ENCODE measurements at places on chromosomes 5 and 9. TPM values are rescaled to one million over a fixed set of nuclear protein-coding genes. Genes with fewer than 3 reads are reported as not detected.
A peak's percentile ranks its signal among the peaks of the same experiment; 100 is the strongest.

The IARS1 gene
- 232 TPM for total RNA-seq

The SPINK14 gene
- not detected for total RNA-seq

The ZDHHC11 gene
- 13.1 TPM for total RNA-seq

The LCN1 gene
- not detected for total RNA-seq

The GPR150 gene
- total RNA-seq, result 0.17 TPM

DNA sequence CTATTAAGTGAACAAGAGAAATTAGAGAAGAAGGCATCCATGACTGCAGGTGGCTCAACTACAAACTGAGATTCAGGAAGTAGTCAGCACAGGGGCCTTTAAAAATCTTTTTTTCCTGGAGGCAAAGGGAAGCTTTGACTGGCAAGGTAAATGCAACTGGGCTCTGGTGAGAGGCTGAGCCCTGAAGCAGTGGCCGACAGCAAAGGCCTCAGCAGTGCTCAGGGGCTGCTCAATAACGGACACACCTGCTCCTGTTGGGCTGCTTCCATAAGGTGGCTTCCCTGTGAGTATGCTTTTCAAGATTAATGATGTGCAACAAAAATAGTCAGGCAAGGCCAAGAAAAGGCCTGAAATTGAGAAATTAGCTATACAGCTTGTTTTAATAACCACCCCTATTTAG is 134.2 kb upstream of the RGMB start:
- DNase-seq, result no peak
- H3K4me3 ChIP-seq, result no peak overlapping the region
- no peaks in the 10 kb centered on the region for H3K4me1 ChIP-seq
- H3K36me3 ChIP-seq, result no peaks in the 10 kb centered on the region
- H3K27ac ChIP-seq, result no peak overlapping the region
- no peaks in the 10 kb centered on the region for H3K27me3 ChIP-seq

- peak; percentile 66 for DNase-seq
- no peaks in the 10 kb centered on the region for H3K27me3 ChIP-seq
- H3K4me1 ChIP-seq, result peaks cover 20% of the 10 kb centered on the region
- peak overlapping the region; percentile 69 for H3K27ac ChIP-seq
Measured at GRCh38 chr5:72108202-72109061, 1.2 kb downstream of the MAP1B start.

DNA sequence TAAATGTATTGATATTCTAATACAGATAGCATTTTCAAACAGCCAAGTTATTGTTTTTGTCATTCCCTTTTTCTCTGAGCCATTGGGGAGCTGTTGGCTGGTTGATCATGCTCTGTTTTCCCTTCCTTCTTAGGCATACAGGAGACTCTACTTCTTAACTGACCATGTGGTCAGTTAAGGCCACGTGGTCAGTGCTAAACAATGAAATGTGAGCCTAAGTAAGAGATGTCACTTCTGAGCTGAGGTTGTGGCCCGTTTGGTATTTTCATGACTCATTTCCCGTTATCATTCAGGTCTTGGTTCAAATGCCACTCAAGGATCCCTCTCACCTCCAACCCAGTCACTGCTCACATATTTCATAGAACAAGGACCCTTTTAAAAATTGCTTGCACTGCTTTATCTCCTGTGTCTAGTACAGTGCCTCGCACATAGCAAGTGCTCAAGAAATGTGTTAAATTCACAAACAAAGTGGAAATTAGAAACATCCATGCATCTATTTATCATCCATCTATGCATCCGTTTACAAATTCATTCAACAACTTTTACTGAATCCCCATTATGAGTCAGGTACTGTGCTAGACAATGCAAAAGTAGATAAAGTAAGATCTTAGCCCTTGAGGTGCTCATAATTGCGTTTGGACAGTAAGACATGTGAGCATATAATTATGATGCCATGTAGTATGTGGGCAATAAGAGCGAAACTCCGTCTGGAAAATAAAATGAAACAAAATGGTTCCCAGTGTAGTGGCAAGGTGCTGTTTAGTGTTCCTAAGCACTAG is 50.7 kb downstream of the ARRDC3 start:
- no peaks in the 10 kb centered on the region for H3K27me3 ChIP-seq
- H3K4me3 ChIP-seq, result no peak overlapping the region
- peaks cover 27% of the 10 kb centered on the region for H3K4me1 ChIP-seq
- no peaks in the 10 kb centered on the region for H3K36me3 ChIP-seq
- peak overlapping the region; percentile 59 for H3K27ac ChIP-seq

DNA sequence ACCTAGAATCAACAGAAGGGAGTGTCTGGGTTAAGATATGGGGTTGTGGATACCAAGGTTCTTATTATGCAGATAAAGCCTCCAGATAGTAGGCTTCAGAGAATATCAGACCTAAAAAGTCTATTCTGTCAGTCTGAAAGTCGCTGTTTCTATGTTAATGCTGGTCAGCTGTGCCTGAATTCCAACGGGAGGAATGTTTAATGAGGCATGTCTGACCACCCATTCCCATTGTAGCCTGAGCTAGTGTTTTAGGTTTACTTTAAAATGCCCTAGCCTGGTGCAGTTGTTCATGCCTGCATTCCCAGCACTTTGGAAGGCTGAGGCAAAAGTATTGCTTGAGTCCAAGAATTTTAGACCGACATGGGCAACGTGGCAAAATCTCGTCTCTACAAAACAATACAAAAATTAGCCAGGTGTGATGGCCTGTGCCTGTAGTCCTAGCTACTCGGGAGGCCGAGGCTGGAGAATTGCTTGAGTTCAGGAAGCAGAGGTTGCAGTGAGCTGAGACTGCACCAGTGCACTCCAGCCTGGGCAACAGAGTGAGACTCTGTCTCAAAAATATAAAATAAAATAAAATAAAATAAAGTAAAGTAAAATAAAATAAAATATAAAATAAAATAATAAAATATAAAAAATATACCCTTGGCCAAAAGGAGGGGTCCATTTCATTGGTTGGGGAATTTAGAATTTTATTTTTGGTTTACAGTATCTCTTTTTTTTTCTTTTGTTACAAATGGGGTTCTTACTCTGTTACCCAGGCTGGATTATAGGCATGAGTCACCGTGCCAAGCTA is 7.8 kb upstream of the SOX30 start:
- DNase-seq, result no peak
- no peak overlapping the region for H3K27ac ChIP-seq
- H3K4me3 ChIP-seq, result no peak overlapping the region
- H3K4me1 ChIP-seq, result no peaks in the 10 kb centered on the region

DNA sequence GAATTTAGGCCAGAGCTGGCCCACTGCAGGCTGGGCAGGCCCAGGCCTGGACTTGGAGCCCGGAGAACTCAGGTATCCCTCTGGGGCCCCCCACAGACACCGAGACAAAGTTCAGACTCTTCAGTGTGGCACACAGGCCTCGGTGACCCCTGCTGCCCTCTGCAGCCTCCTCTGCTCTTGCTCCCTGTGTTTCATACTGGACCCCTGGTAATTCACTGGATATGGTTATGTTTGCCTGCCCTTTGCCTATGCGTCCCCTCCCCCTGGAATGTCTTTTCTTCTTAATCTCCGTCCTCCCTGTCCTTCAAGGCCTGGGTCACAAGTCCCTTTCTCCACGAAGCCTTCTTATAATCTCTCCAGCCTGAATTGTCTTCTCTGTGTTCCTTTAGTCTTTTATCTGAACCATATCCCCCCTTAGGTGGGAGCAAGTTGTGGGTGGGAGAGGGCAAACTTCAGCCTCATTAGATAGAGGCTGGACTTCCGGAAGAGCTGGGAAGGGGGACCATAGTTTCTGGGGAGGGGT is 30.1 kb downstream of the GSN start:
- H3K27me3 ChIP-seq, result no peaks in the 10 kb centered on the region
- H3K4me1 ChIP-seq, result peaks cover 13% of the 10 kb centered on the region
- H3K36me3 ChIP-seq, result no peaks in the 10 kb centered on the region
- H3K4me3 ChIP-seq, result no peak overlapping the region

DNA sequence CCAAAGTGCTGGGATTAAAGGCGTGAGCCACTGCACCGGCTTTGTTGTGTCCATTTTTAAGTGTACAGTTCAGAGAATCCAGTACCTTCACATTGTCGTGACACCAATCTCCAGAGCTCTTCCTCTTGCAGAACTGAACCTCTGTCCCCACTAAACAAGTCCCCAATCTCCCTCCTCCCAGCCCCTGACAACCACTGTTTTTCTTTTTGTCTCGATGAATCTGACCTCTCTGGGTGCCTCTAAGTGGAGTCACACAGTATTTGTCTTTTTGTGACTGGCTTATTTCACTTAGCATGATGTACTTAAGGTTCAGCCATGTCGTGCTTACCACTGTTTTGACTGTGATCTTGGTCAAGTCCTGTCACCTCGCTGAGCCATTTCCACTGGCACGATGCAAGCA is 1.6 kb downstream of the WDR38 start:
- DNase-seq, result no peak
- H3K4me1 ChIP-seq, result peaks cover 23% of the 10 kb centered on the region
- no peak overlapping the region for H3K4me3 ChIP-seq
- H3K36me3 ChIP-seq, result peaks cover 18% of the 10 kb centered on the region

DNA sequence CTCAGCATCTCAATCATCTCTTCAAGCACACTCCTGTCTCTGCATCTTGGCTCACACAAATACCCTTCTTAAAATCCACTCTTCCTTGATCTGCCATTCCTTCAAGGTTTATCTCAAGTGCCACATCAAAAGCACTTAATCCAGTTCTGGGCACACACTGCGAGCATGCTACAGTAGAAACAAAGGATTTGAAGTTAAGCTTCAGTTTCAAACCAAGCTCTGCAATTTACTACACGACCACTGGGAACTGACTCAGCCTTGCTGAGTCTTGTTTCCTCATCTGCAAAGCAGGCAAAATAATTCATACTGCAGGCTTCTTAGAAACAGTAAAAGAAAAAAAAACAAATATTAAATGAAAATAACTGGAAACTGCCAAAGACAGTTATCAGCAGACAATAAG is 50.5 kb upstream of the CTNNAL1 start:
- H3K27ac ChIP-seq, result peak overlapping the region; percentile 94
- H3K4me3 ChIP-seq, result no peak overlapping the region
- no peaks in the 10 kb centered on the region for H3K27me3 ChIP-seq
- peaks cover 59% of the 10 kb centered on the region for H3K36me3 ChIP-seq
- DNase-seq, result no peak
